Caki2 (cell line): ENCODE measurements at places on chromosomes 4 and X. TPM values are rescaled to one million over a fixed set of nuclear protein-coding genes. Genes with fewer than 3 reads are reported as not detected.

The IL2 gene
- total RNA-seq, result not detected in 2 replicates

The CXXC4 gene
- total RNA-seq, result 1.0 and 2.1 TPM in 2 replicates

The LRAT gene
- 0.17 TPM in 2 replicates for total RNA-seq

The CT55 gene
- not detected in 2 replicates for total RNA-seq
